ENCODE measurements at places on chromosomes 11 and 22.

- DNase-seq, result no peak
These were observed 18.5 kb downstream of the UPB1 start for GRCh38 chr22:24513378-24514240.

DNA sequence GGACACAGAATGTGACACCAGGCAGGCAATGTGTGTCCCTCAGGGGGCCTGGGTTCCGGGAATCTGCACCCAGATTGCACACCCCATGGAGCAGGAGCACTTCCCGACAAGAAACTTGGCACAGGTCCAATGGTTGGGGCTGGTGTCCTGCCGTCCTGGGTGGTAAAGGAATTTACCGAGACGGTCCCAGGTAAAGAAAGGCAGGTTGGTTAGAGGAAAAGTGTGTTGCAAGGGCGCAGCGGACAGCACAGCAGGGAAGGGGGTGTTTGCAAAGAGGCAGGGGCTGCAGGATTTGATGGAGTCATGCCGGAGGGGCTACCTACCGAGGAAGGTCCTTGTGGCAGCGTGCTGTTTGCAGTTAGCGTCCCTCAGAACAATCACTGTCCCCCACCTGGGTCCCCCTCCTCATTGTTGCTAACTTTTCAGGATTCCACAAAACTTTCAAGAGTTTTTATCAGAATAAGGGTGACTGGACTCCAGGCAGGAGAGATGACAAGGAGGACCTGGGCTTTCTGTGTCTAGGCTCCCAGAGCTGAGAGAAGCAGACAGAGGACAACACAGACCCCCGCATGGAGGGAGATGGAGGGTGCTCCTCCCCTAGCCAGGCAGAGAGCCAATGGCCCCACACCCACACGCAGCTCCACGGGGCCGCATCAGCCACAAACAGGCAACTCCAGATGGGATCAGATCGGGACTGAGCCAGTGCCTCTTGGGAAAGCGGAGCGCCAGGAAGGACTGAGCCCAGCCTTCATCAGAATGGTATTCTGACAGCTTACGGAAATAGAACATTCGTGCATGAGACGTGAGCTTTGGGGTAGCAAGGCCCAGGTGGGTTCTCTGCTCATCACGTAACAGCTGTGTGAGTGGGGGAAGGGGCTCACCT is 1423.9 kb downstream of the BRD1 start:
- no peak for DNase-seq

GRCh38 chr11:122342089-122342744 is 226.2 kb upstream of the BLID start:
- no peak for DNase-seq

GRCh38 chr11:120554766-120555432 is 43.4 kb downstream of the GRIK4 start:
- no peak for DNase-seq

DNA sequence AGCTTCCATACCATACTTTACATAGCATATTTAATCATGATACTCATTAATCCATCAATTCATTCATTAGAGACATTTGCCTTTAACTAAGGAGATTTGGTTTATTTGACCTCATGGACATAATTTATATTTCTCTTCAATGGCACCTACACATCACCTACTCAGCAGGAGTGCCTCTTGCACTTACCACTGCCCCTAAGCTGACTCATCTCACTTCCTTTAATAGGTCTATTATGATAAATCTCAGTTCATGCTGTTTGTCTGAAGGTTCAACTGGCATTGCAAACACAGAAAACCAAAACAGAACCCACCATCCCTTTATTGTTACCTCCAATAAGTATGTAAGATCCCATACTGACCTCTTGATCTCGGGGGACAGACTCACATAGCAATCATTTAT is 186.7 kb downstream of the LUZP2 start:
- no peak for DNase-seq

- DNase-seq, result no peak
These were observed 438 bp upstream of the PLA2G3 start for GRCh38 chr22:31140746-31141145.

- no peak for DNase-seq
These were observed 62.7 kb downstream of the TECTA start for GRCh38 chr11:121163658-121164308.

- no peak for DNase-seq
These were observed at the start of gene UPK3A for GRCh38 chr22:45284705-45285262. TSS of gene UPK3A (plus strand) at chr22:45284949. CDS start at chr22:45285014, 65 bp downstream.

- no peak for DNase-seq
These were observed 41.9 kb downstream of the BCR start for GRCh38 chr22:23222033-23222792.

GRCh38 chr22:28341001-28341400 is 338.6 kb downstream of the TTC28 start:
- DNase-seq, result no peak

DNA sequence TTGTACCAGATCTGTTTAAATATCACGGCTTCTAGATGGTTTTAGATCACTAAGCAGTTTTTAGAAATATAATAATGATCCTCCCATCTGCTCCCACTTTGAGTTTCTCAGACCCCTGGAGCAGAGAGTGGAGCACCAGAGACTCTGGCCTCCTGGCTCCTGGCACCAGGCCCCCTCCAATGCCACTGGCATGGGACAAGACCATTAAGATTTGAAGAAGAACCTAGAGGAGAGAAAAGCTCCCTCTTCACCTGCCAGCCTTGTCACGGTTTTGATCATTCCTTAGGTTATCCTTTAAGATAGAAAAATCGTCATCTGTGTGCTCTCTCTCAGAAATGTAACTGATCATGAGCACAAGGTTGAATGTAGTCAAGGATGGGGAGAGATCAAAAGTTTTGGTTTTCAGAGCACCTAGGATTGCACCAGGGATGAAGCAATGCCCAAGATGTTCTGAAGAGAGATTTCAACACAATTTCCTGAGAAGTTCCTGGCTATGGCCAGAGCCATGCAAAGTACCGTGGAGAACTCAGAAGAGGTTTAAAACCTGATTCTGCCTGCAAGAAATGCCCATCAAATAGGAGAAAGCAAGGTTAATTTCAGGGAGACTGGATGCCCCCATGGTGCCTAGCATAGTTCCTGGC is 22.2 kb downstream of the IL10RA start:
- DNase-seq, result no peak

DNA sequence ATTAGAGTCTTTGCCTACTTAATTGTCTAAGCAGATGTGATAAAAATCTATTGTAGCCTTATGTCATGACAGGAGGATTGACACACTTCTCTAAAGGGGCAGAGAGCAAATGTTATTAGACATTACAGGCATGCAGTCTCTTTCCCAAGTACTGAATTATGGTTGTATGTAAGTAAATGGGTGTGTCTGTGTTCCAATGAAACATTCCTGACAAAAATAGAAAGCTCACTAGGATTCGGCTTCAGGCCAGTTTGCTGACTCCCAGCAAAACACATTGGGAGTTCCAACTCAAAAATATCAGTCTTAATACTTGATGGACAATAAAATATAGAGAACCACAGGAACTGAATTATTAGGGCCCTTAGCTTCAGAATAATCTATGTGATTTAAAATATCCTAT is 1480.4 kb downstream of the FAM181B start:
- DNase-seq, result no peak

DNA sequence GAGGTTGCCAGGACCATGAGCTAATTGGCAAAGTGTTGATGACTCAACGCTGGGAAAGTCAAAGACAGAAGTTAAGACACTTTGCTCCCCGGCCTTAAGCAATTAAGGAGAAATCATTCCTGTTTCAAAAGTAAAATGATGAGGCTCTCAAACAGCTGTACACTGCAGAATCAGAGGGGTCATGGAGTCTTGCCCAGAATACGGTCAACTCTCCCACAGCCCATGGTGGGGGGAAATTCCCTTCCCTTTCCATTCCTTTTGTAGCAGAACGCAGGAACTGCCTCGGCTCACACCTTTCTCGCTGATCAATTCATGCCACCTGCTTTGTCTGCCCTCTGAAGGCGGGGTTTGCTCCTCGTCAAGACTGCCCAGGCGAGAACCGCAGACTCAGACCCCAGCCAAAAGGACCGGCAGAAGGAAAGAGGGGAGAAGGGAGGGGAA is 52.8 kb downstream of the MN1 start:
- no peak for DNase-seq

DNA sequence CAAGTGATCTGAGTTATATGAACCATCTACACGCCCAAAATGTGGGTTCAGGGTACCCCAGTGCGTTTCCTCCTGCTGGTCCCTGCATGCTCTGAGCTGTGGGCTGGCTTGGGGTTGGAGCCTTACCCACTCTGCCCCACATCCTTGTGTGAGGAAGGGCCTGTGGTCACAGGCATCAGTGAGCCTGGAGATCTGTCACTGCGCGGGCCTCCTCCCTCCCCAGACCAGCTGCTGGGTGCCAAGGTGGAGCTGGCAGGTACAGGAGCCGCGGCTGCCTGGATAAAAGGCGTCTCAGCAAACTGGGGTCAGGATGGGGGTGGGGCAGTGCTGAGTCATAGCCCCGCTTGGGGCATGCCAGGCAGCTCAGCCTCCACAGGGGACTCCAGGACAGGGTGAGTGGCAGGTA is 17.9 kb downstream of the GNAZ start:
- no peak for DNase-seq

DNA sequence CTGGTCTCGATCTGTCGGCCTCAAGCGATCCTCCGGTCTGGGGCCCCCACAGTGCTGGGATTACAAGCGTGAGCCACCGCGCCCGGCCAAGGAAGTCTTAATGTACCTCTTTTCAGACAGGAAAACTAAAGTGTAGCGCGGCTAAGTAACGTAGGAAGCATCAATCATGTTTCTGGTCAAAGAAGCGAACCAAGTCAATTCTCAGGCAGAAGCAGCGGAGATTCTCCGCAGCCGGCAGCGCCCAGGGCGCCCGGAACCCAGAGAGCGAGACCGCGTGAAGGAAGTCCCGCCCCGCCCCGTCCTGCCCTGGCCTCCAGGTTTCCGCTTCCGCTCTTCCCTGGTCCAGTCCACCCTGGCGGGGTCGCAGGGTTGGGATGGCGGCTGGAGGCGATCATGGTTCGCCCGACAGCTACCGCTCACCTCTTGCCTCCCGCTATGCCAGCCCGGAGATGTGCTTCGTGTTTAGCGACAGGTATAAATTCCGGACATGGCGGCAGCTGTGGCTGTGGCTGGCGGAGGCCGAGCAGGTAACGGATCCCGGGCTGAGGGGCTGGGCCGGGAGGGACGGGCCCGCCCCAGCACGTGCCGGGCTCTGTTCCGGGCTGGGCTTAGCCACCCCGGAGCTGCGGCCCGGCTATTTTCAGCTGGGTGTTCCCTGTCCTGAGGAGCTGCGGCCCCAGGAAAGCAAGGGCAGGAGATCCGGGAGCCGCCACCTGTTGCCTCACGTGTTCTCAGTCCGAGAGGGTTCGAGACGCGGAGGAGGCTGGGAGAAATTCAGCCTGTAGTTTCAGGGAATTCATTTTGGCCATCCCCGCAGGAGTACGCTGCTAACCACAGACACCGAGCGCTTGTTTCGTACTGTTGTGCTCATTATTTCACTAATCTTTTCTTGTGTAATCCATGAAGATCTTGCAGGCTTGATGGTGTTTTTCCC is at the start of gene ADSL:
Gene ADSL (plus strand): TSS at position 316 of the 934 bp plus-strand sequence. CDS start 59 bp downstream, at position 375.
- DNase-seq, result no peak

DNA sequence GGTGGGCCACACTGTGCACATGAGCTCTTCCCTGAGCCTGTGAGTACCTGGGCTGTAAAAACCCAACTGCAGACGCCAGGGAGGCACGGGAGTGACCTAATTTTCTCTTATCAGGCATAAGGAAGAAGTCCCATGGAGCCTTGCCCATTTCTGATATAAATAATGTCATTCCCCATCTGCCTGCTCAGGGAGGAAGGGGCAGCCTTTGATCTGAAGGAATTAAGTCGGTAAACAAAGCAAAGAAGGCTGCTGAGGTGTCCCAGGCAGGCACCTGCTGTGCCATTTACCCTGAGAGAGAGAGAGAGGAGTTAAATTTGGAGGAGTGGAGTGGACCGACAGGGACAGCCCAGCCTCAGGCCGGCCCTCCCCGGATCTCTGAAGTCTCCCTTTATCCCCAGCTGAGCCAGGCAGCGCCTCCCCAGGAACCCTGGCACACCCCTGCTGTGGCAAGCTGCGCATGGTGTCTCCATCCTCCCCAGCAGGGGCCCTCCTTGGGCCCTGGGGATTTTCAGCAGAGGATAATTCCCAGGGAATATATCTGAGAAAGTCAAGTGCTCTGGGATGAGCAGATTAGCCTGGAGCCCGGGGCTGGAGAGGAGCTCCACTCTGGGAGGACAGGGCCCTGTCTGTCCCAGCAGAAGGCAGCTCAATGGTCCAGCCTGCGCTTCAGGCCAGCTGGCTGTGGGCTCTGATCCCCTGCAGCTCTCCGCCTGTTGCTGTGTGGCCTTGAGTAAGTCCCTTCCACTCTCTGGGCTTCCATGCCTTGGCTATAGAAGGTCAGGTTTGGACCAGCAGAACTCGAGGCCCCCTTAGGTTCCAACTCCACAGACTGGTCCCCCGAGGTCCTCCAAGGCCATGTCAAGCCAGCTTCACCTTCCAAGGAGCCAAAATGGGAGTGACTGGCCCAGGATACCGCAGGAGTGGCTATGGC is 17.5 kb upstream of the CABP7 start:
- DNase-seq, result no peak

DNA sequence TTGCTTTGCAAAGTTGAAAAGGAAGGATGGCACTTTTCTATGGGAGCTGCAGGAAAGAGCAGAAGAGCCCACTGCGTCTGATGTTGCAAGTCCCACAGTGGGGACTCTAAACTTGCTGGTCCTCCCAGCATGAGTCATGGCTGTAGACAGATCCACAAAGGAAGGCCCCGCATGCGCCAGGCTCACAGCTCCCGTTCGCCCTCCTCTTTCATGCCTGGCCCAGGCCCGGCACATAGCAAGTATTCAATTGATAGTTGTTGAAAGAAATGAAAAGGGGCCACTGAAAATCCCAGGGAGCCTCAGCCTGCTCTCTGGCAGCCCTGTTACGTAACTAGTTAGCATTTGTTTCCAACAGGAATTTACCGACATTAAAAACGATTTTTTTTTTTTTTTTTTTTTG is 18.9 kb downstream of the AP1B1 start:
- no peak for DNase-seq

- DNase-seq, result no peak
These were observed 15.0 kb upstream of the PRR5 start for GRCh38 chr22:44686873-44687600.

DNA sequence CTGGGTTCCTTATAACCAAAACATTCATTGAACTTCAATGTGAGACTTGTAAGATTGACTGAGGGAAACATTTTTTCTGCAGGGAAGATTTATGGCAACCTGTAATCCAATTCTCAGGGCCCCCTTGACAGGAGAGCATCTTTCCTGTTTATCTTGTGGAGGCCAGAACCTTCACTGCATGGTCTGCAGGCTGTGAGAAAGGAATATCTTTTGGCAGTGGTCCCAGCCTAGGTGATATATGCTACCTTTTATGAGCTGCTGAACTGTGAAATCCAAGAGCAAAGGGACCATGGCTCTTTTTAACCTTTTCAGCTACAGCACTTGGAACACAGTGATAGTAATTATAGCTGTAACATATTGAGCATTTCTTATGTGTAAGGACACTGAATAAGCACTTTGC is 590.2 kb upstream of the B3GAT1 start:
- DNase-seq, result no peak

GRCh38 chr11:119993722-119994121 is 144.2 kb downstream of the TRIM29 start:
- no peak for DNase-seq

GRCh38 chr11:117417856-117418255 is 90.2 kb downstream of the CEP164 start:
- DNase-seq, result no peak

- no peak for DNase-seq
These were observed 89.2 kb downstream of the GRAMD1B start for GRCh38 chr11:123519055-123519796.

- DNase-seq, result no peak
These were observed 26.7 kb downstream of the RRP8 start for GRCh38 chr11:6576471-6577373.

GRCh38 chr11:56089697-56090096 is 3.4 kb upstream of the OR8I2 start:
- DNase-seq, result no peak

- no peak for DNase-seq
These were observed at the start of gene CASP12 for GRCh38 chr11:104897891-104898684. TSS of gene CASP12 (minus strand) at chr11:104898460.
